ENCODE measurements at places on chromosomes 7 and 10.

DNA sequence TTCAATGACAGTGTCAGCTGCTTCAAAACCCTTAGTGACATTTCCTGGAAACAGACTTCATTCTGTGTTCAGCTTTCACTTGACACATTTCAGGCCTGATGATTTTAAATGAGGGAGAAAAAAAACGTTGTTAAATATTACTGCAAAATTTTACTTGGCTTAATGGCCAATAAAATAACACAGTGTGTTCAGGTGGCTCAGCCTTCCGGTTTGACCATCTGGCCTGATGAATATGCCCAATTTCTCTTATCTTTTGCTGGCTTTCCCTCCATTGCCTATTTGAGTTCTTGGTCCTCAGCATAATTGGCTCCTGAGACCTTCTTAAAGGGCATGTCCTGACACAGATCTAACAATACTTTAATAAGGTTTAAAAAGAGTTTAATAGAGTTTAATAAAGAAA lies 462.4 kb downstream of the ADRA2A start:
- DNase-seq: no peak

GRCh38 chr10:12974078-12974477 lies 27.4 kb downstream of the CCDC3 start:
- DNase-seq: no peak

DNA sequence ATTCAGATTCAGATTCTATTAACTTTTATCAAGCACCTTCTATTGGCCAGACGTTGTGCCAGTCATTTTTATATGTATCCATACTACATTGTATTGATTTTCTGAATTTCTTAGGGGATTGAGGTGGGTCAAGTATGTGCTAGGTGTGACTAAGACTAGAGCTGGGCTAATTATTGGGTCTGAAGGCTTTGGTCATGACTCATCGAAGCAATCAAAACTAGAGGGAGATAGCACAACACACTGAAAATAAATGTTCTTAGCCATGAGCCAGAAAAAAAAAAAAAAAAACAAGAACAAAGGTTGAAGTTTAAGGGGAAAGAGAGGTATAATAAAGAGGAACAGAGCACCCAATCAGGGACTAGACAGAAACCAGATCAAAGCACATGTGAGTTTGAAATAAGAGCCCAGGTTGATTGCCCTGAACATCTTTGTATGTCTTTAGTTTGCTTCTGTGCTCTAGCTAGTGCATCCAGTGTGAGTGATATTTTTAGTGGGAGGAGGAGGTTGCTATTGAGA lies 171.6 kb upstream of the FOXP2 start:
- no peak for DNase-seq

DNA sequence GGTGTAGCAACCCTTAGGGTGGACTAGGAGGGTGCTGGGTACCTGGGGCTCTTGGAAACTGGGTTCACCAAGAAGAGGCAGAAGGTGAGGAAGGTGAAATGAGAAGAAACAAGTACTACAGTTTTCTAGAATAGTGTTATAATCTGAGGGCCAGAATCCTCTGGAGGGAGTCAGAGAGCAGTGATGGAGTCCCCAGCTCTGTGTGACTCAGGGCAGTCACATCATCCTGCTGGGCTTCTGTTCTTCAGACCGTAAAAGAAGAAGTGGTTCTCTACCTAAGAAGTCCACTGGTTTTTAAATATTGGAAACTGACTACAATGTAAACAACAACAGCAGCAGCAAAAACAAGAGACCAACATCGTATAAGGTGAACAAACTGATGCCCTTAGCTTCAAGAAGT lies 197.3 kb downstream of the PRPF18 start:
- no peak for DNase-seq

DNA sequence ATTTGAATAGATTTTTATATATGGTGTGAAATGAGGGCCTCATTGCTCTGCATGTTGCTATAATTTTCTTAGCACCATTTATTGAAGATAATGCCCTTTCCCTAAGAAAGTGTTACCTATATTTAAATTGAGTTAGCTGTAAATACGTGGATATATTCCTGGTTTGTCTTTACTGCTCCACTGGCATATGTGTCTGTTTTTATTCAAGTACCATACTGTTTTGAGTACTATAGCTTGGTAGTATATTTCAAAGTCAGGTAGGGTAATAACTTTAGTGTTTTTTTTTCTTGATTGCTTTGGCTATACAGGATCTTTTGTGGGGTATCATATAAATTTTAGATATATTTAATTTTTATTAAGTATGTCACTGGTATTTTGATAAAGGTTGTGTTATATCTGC lies 31.4 kb downstream of the ZNF273 start:
- no peak for DNase-seq

GRCh38 chr10:26725837-26726727 lies 28.6 kb downstream of the PDSS1 start:
- DNase-seq: peak; percentile 36

DNA sequence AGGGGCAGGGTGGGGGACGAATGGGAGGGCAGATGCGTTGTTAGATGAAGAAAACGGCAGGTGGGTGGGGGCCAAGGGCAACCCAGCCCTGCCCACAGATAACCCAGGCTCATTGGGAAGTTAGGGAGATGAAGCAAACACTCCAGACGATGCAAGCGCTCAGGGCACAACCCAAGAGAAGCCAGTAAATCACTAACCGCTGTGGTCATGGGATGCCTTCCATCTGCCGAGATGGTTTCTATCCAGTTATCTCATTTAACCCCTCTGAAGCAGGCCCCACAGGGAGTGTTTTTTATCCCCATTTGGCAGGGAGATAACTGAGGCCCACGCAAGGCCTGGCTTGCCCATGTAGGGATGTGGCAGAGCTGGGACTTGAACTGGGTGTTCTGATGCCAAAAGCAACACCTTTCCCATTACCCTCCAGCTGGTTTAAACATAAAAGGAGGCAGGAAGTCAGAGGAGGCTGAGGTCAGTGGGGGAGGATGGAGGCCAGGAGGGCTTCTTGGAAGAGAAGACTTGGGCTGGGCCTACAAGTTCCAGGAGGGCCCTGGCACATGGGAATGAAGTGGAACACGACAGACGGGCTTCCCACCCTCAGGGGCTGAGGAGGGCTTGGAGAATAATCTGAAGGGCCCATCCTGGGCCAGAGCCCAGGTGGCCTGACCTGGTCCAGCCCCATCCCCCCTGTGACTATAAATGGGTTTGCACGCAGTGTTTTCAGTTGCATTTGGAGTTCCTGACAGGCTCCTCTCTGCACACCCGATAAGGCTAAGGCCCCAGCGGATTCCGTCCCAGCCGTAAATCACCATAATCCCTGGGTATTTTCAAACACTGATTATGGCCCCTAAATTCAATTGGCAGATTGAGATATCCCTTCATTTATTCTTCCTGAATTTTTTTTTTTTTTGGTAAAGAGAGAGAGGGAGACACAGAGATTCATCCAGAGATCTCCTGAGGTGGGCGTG lies 80.9 kb downstream of the NEURL1 start:
- DNase-seq: no peak

DNA sequence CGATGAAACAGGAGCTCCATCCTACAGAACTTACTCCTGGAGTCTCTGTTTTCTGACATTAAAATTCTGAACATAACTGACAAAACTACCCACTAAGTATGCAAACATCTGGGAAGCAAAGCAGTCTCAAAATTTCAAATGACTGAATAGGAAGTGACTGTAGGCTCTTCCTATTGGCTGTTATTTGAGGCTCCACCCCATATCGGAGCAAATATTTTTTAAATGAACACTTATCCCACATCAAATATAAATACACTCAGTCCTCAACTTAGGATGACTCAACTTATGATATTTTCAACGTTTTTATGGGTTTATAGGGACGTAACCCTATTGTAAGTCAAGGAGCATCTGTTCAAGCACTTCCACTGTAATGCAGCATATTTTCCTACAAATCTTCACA lies 8.8 kb downstream of the HSPA12A start:
- no peak for DNase-seq

DNA sequence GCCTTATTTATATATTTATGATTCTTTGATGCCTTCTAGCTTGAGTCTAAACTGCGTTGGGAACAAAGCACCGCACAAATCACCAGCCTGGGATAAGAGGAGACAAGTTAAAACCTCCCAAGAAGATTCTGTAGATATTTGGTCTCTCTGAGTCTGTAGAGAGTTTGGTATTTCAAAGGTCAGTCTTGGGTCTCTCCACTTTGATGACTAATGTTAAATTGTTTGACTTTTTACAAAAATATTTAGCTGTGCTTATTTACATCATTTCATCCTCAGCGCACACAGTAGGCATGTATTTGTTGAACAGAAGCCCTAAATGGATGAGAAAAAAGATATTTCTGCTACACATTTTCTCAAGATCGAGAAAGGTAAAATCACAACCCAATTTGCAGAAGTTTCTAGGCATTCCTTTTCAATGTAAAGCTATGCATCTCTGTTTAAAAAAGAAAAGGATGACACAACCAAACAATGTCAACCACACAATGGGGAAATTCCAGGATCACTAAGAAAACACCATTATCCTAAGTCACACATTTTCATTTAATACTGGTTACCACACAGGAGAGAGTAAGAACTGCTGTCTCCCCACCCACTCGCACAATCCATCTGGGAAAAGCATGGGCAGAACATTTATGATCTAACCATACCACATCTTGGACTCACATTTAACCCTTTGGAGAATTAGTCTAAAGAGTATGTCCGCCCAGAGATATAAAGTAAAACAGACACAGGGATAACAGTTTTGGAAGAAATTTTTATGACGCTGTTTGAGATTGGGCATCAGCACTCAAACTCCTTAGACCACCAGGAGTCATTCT lies 4.4 kb downstream of the CDK6 start:
- no peak for DNase-seq

DNA sequence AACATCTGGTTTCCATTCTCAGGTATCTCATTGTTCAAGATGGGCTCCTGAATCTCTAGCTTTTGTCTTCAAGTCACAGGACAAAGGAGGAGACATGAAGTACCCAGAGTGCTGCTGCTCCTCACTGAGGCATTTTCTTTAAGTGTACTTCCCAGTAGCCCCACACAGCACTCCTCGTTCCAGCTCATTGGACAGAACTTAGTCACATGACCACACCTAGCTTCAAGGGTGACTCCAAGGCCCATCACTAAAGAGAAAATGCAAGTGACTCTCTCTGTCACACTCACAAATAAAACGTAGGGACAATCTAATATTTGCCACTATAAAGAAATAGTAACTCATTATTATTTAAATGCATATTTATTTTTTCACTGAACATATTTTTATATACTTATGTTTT lies 58.3 kb upstream of the NEUROD6 start:
- DNase-seq: no peak

GRCh38 chr10:61634746-61635145 lies 28.0 kb upstream of the CABCOCO1 start:
- DNase-seq: no peak

DNA sequence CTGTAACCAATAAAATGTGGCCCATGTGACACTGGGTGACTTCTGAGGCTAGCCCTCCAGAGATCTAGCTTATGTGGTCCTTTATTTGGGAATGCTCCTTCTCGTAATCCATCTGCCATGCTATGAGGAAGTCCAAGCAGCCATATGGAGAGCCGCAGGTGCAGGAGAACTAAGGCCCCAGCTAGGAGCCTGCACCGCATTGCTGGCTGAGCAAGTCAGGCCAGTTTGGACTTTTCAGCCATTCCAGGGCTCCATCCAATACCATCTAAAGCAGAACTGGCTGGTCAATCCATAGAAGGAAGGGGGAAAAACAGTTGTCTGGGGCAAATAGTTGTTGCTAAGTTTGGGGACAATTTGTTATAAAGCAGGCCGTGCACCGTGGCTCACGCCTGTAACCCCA lies 32.6 kb downstream of the KLRG2 start:
- DNase-seq: no peak

- no peak for DNase-seq
Observed at GRCh38 chr7:149728491-149729375, 44.7 kb downstream of the ZNF467 start.

- DNase-seq: no peak
Observed at GRCh38 chr7:27128776-27129728, 1.5 kb downstream of the HOXA4 start.

DNA sequence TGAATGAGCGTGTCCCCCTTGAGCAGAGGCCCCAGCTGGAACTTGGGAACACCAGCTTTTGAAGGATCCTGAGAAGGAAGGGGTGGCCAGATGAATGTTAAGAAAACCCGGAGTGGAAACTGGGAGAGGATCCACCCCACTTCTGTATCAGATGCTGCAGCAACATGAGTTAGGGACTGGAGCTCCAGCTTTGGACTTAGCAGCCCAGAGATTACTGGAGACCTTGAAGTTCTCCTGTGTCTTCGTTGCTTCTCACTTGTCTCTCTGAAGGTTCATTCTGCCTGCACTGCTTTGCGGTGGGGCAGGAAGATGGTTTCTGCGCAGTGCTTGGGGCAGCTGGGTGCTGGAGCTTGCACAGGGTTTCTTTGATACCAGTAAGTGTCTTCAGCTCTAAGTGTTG lies 9.3 kb downstream of the TMEM248 start:
- DNase-seq: no peak

GRCh38 chr10:118841881-118842605 lies 87.3 kb upstream of the CACUL1 start:
- no peak for DNase-seq

GRCh38 chr10:90925079-90926029 lies 4.5 kb upstream of the ANKRD1 start:
- DNase-seq: no peak

DNA sequence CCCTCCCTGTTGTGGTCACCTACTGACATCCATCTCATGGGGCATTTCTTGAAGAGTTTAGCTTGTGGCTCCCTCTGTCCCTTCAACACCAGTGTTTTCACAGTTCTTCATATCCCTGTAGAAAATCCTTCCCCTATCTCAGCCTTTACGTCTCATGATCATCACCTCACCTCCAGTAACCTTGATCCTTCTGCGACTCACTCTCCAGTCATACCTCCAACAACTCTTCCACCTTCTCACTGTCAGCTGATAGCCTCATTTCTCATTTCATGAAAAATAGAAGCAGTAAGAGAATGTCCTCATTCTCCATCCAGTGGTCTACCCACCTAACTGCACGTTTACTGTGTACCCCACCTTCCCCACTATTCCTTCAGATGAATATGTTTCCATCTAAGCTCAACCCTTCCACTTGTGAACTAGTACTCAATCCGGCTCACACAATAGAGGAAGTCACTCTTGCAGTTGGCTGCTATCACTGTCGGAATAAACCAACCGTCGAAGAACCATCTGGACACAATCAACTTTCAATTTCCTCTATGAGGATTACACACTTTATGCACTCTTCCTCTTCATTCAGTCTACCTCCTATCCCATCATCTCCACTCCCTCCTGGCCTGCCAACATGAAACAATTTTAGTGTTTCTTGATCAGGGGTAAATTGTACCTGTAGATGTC lies 256.0 kb downstream of the AHR start:
- DNase-seq: no peak

DNA sequence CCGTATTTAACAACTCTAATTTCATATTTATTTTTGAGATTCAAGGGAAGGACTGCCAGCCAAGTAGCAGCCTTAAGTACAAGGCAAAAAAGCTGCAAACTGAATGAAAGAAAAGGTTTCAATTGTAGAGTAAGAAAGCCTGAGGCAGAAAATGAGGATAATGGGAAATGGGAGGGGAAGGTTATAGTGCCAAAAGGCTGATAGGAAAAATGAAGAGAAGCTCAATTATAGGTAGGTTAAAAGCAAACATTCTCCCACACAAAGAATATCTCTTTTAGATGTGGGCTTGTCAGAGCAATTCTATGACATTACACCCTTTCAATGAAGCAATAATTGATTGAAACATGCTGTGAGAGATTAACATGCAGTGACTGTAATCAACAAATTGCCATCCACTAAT lies 175.3 kb downstream of the RAPGEF5 start:
- no peak for DNase-seq

GRCh38 chr10:1149793-1150637 lies 93.8 kb downstream of the WDR37 start:
- no peak for DNase-seq
